ENCODE measurements at places on chromosomes 1 and 21.

GRCh38 chr1:152873495-152873894 lies 4.6 kb upstream of the SMCP start:
- DNase-seq = no peak

DNA sequence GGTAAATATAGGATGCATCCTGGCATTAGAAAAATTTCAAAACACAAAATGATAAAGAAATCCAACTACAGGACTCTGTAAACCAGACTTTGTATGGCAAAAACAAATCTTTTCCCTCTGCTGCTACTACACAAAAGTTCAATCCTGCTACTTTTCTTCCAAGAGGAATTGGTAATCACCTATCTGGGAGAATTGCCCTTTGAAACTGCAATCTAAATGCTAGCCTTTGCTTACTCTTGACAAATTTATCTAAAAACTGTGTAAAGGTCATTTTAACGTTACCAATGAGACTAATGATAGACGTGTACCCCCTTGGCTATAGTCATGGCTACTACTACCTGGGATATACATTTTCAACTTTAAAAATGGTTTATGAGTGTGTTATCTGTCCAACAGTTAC lies 837.9 kb upstream of the CXADR start:
- DNase-seq = no peak

DNA sequence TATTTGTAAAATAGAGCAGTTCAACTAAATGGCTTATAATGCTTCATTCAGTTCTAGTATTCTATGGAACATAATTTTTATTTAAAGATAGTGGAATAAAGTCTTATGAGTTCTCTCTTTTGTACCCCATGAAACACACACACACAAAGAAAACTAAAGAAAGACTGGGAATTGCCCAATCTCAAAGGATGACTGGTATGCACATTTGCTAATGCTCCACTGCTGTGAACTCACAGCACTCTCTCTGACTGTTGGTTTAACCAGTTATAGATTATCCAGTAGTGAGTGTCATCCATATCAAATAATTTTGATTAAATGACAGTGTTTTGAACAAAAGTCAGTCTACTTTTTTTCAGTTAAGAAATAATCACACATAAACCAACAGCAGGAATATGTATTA lies 1082.4 kb upstream of the B3GALT2 start:
- DNase-seq = no peak

GRCh38 chr1:233019778-233020325 lies 69.4 kb downstream of the NTPCR start:
- no peak for DNase-seq

DNA sequence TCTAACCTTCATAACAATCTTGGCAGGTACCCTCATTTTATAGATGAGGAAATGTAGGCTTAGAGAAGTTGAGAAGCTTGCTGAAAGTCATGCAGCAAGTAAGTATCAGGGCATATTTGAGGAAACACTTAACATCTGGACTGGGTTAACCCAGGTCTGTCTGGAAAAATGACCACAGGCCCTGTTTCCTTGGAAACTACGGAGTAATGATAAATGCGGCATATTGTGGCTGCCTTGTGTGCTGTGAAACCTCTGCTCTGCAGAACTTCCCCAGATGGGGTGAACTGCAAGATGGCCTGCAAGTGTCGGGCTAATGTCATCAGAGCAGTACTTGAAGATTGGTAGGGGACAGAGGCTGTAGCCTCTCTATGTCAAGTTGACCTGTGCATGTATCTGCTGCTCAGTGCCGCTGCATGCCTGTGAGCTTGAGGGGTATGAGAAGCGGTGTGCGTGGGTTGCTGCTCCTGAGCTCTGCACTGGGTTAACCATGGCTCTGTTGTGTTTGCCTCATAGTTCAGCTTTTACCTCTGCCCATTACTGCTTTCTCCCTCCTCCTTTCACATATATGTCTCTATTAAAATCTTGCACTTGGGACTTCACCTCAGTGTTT lies 83.1 kb downstream of the WDR3 start:
- DNase-seq = no peak

- no peak for DNase-seq
Measured at GRCh38 chr1:110615548-110616130, 9.5 kb upstream of the KCNA2 start.

DNA sequence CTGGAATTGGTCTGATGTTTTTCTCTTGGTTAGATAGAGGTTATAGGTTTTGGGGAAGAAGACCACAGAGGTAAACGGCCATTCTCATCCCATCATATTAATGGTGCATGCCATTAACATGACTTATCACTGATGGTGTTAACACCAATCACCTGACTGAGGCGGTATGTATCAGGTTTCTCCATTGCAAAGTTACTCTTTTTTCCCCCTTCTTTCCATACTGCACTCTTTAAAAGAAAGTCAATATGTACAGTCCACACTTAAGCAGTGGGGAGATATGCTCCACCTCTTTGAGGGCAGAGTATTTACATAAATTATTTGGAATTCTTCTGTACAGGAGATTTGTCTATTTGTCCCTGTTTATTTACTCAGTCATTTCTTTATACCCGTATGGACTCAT lies 35.7 kb upstream of the OSBPL9 start:
- DNase-seq = no peak

DNA sequence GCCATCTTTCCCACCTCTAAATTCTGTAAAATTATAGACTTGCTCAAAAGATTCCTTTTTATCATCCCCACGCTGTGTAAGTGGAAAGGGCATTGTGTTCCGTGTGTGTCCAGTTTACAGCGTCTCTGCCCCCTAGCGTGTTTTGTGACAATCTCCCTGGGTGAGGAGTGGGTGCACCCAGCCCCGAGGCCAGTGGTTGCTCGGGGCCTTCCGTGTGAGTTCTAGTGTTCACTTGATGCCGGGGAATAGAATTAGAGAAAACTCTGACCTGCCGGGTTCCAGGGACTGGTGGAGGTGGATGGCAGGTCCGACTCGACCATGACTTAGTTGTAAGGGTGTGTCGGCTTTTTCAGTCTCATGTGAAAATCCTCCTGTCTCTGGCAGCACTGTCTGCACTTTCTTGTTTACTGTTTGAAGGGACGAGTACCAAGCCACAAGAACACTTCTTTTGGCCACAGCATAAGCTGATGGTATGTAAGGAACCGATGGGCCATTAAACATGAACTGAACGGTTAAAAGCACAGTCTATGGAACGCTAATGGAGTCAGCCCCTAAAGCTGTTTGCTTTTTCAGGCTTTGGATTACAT lies 61.9 kb downstream of the POFUT2 start:
- DNase-seq = no peak

DNA sequence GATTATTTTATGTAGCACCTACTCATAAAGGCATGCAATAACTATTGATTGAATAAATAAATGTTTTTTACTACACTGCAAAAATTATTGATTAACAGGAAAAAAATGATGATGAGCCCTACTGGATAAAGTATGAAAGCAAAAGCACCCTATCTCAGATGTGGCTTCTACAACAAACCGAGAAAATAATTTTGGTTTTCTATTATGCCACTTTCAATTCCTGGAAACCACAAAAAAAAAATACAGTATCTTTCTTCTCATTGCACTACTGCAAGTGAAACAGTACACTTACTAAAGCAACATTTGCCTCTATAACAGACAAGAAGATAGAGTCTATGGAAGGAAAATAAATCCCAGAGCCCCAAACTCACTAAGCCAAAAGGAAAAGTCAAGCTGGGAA lies 1882.4 kb downstream of the NCAM2 start:
- DNase-seq = no peak

GRCh38 chr1:61580417-61580816 lies 144.5 kb downstream of the TM2D1 start:
- DNase-seq = no peak

DNA sequence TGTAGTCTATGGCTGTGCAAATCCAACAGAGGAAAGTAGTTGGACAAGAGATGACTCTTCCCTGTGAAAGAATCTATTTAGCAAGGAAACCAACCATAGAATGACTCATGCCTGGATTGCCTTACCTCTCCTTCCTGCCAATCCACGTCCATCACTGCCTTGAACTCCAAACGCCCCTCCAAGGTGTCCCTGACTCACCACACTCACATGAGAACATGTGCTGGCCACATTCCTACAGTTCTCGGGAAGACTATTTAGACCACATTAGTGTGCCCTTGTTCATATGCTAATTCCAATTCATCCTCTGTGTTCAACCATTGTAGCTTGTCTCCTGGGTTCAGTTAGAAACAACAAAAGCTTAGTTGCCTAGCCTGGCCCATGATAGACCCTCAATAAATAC lies 157.3 kb downstream of the SLC30A10 start:
- DNase-seq = no peak

DNA sequence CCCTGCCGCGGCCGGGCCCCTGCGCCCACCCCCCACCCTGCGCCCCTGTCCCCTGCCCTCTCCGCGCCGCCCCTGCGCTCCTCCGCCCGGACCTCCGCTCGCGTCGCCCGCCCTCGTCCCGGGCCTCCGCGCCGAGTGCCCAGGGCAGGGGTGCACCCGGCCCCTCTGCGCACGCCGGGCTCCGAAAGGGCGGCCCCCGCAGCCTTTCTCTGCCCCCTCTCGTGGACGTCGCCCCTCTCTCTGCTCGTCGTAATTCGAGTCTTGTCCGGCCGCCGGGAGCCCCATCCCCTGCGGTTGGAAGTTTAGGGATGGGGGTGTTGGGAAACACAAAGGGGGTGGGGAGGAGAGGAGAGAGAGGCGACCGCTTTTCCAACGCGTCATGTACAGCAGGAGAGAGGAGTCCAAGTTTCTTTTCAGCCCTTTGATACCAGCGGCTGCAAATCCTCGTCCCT lies 407 bp downstream of the GALNT2 start:
- DNase-seq = no peak

- DNase-seq = no peak
Measured at GRCh38 chr1:1421147-1421906, at the start of gene ANKRD65. TSS of gene ANKRD65 (minus strand) at chr1:1421276. CDS start at chr1:1421005, 271 bp downstream.

DNA sequence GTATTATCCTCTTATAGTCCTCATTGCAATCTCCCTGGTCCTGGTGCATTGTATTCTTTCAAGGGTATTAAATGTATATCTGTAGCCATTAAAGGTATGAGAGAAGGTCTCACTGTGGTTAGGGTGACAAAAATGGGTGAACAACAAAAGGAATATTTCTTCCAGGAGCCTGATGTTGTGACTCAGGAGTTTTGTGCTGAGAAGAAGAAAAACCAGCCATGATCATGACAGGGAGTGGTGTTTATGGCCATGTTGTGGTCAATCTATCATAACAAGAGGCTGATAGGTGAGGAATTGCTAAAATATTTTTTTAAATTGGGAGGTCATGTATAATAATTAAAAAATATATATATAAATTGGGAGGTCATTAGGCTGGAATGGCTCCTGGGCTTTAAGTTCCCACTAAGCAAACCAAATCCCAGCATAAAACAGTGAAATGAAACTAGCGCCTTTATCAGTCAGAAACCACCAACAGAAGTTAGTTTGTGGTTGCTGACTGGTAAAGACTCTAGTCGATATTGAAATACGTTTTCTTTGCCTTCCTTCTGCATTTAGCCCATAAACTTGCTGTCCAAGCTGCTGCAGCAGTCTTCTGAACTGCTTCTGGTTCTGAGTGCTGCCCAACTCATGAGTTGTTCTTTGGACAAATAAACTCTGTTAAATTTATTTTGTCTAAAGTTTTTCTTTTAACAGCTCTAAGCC lies 60.3 kb downstream of the TBX19 start:
- DNase-seq = no peak

GRCh38 chr1:18929686-18930085 lies 26.8 kb downstream of the IFFO2 start:
- DNase-seq = no peak

DNA sequence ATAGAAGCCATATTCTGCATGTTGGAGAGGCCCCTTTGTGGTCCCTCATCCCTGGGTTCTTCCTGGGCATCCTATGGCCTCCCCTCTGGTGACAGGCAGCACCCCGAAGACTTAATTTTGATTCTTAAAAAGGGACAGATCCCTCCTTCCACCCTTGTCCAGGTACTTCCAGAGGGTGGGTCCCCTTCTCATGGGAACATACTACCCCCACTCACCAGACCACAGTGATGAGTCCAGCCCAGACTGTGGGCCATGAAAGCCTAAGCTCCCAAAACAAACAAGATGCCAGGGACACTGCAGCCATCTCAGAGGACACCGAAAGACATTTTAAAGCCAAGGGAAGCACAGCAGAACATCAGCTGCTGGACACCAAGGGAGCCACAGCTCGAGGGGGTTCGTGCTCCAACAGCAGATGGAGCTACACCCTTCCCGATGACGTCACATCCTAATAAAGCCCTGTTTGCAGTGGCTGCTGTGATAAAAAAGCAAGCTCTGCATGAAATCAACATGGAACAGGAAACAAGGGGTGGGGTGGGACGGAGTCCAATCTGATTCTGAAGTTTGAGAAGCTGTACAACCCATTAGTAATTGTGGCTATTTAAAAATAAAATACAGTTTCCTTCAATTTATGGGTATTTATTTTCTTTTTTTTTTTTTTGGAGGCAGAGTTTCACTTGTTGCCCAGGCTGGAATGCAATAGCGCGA lies 32.4 kb downstream of the GNB1 start:
- no peak for DNase-seq

DNA sequence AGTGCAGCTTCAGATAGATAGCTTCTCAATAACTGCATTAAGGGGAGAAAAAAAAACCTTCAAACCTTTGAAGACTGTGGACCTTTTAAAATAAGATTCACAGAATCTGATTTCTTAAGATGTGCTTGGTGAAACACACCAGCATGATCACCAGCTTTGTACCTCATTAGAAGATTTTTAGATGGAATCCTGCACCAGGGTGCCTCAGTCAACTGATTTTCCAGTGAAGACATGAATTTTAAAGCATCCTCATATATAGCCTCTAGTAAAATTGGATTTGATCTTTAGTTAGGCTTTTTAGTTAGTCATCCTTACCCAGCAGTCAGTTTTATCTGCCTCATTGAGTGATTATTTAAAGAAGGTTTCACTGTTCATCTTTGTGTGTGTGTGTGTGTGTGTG lies 208.6 kb upstream of the DEPDC1 start:
- no peak for DNase-seq

GRCh38 chr1:32801096-32801715 lies 16.0 kb downstream of the YARS1 start:
- no peak for DNase-seq

DNA sequence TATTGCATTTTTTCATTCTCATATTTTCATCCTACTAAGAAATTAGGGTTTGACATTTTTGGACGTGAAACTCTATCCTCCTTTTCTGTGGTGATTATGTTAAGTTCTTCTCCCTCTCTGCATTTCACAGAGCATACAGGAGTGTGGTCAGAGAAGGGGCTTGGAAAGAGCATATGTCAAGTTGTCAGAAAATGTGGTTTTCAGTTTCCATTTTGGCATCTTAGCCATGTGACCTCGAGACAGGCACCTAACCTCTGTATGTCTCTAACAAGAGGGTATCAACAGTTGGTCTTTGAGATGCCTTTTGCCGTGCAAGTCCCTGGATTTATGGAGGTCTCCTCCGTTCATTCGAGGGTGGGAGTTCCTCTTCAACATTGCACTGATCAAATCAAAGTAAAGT lies 140.7 kb downstream of the CYYR1 start:
- DNase-seq = no peak

GRCh38 chr1:161091796-161092507 lies 2.6 kb upstream of the NECTIN4 start:
- DNase-seq = no peak

Data from activated CD4-positive, alpha-beta T cell treated with anti-CD3 and anti-CD28 coated beads, Interleukin-2, amount 50 U/mL, for 4 hours (primary cell).